ENCODE measurements at places on chromosomes 7 and 10.

DNA sequence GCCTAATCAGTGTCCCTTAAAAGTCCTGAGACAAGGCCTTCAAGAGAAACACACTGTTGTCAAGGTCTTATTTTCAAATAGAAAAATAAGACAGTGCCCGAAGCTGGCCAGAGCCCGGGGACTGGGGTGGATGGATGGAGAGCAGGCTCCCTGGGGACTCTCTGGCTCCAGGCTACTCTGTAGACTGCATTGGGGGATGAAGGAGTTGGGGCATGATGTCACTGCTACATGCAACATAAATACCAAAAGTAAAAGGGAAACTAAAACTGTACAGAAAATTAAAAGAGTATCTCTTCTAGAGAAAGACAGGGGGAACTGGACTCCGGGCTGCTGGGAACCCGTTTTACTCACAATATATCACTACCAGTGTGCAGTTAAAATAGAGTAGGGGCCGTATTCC lies 629.8 kb downstream of the KCNMA1 start:
- no peak for DNase-seq

GRCh38 chr7:30932562-30932961 lies 20.9 kb downstream of the AQP1 start:
- DNase-seq: no peak

GRCh38 chr7:409339-410281 lies 110.0 kb downstream of the PDGFA start:
- DNase-seq: peak; percentile 19

- DNase-seq: peak; percentile 26
Measured at GRCh38 chr10:102009801-102010425, 46.1 kb downstream of the ARMH3 start.

GRCh38 chr7:5295039-5296014 lies 12.6 kb downstream of the SLC29A4 start:
- no peak for DNase-seq

DNA sequence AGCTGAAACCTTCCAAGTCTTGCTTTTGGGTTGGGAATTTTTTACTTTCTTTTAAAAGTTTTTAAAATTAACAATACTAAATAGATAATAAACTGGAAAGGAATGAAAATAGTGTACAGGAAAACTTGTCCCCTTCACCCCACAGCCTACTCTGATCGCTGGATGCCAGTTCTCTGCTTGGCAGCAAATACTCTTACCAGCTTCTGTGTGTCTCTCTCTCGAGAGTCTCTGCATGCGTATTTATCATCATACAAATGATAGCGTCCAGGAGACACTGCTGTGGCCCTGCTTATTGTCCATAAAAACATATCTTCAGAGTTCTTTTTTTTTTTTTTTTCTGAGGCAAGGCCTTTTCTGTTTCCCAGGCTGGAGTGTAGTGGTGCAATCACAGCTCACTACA lies 101.5 kb downstream of the CCNY start:
- no peak for DNase-seq

- DNase-seq: peak; percentile 25
Measured at GRCh38 chr10:46528171-46528671, 28.2 kb downstream of the GPRIN2 start.

- no peak for DNase-seq
Measured at GRCh38 chr10:67864607-67865371, 19.7 kb upstream of the SIRT1 start.

GRCh38 chr7:23712368-23713284 lies 2.6 kb downstream of the STK31 start:
- no peak for DNase-seq

DNA sequence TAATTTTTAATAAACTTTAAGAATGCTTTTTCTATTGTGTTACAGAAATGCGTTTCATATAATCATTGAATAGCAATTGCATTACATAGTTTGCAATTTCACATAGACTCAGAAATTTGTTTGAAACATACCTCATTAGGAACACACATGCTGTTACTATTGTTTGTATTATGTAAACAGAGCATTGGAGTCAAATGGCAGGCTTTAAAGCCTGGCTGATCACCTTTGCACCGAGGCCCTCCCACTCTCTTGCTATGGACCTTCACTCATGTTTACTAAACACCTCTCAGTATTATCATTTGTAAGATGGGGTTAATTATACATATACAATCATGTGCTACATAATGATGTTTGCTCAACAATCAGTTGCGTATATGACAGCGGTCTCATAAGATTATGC lies 203.6 kb upstream of the NPSR1 start:
- DNase-seq: no peak

GRCh38 chr10:11395581-11396310 lies 215.7 kb downstream of the USP6NL start:
- DNase-seq: no peak

DNA sequence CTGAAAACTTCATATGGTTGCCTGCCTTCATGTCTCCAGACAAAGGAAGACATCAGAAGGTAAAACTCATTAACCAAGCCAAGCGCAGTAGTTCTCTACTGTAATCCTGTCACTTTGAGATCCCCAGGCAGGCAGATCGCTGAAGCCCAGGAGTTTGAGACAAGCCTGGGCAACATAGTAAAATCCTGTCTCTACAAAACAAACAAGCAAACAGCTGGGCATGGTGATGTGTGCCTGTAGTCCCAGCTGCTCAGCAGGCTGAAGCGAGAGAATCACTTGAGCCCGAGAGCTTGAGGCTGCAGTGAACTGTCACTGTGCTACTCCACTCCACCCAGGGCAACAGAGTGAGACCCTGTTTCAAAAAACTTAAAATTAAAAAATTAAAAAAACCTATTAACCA lies 467.4 kb upstream of the SORCS1 start:
- no peak for DNase-seq

DNA sequence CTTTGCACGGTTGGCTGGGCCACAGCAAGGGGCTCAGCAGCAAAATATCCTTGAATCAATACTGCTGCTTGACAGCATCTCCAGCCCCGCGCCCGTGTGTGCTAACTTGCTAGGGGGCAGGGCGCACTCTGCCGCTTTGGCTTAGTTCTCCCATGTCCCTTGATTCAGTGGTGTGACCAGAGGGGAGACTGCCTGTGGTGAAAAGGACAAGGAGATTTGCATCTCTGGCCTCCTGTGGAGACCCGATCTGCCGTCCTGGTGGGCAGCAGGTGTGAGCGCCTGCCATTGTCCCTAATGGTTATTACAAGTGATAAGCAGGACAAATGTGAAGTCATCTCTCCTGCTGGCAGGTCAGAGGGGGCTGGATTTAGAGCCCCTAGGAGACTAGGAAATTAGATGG lies 500.2 kb upstream of the GALNT17 start:
- no peak for DNase-seq

DNA sequence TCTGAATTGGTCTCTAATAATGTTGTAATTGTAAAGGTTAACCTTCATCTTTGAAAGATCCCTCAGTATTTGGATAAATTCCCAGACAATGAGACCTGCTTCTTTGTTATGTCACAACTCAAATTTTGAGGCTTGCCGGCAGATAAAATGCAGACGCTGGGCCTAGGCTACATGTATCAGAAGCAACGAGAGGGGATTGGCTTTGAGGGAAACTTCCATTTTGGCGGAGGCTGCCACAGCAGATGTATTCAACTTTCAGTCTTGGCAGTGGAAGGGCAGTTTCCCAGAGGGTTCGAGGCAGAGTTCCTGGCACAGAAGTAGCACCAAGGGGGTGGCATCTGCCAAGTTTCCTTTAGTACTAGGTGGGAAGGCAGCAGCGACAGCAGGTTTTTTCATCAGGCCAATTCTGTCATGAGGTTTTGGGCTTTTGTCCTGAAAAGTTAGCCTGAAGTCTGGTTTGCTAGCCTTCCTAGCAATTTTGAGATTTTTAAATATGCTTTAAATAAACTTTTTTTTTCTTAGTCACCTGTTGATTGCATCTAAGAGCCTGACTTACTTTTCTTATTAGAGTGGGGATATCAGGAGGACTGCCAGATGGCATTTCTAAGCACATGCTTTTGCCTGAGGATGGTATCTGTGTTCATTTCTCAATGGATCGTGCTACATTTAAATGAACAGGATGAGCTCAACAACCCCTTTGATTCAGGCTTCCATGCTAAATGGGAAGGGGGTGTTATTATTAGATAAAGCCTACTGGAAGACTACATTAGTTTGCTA lies 89.5 kb upstream of the FAM3C start:
- peak; percentile 36 for DNase-seq

DNA sequence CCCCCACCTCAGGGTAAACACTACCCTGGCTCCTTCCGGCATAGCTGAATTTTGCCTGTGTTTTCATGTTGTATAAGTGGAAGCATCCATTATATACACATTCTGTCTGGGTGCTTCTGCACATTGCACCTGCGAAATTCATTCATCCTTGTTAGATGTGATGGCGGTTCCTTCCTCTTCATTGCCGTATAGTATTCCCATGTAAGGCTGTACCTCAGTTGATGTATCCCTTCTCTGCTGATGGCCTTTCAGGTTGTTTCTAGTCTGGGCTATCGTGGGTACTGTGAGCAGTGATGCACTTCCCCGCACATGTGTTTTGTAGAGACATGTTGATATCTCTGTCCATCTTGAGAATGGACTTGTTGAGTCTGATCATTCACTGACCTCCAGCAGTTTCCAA lies 28.9 kb downstream of the ELFN1 start:
- DNase-seq: no peak

DNA sequence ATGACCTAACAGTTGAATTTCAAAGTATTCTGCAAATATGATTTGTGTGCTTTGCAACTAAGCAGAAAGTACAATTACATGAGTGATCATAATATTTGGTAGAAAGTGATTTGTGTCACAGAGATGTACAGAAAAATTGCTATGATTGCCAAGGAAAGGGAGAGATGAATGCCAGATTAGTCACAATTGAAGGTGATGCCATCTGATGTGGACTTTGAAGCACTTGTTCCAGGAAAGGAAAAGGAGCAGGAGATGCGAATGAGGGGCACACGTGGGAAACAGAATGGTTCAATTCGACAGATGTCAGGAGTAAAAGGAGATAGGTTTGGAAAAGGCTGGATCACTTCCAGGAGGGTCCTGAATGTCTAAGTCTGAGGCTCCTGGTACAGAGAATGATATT lies 153.1 kb upstream of the LAMB4 start:
- DNase-seq: no peak

DNA sequence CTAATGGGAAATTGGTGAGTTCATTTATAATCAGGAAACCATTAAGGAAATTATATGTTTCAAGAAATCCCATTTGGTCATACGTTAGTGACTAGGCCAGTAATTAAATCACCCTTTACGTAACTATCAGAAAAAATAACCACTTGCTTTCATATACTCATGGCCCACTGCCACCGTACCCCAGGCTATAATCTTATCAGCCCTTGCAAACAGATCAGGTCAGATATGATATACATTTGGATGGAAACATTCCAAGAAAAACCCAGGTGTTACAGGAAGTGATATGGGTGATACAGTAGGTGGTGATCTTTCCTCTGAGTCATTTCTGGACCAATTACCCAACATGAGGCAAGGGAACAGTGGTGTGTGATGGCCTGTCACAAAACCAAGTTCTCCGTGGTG lies 481.0 kb upstream of the SEMA3A start:
- no peak for DNase-seq
